ENCODE measurements at places on chromosomes 6 and 20.

DNA sequence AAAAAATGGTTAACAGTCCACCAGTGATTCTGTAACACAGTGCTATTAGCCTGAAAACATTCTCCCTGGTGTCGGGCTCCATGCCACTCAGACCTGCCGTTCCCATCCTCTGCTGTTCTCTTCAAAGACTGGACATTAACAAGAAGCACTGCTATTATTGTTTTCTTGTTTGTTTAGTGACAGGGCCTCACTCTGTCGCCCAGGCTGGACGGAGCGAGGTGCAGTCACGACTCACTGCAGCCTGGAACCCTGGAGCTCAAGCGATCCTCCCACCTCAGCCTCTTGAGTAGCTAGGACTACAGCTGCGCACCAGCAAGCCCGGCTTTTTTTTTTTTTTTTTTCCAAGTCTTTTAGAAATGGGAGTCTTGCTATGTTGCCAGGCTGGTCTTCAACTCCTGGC, 9.6 kb downstream of the RMND1 start:
- no peak for DNase-seq

- DNase-seq, result no peak
Observed at GRCh38 chr6:140478631-140479030, 1104.2 kb upstream of the CITED2 start.

DNA sequence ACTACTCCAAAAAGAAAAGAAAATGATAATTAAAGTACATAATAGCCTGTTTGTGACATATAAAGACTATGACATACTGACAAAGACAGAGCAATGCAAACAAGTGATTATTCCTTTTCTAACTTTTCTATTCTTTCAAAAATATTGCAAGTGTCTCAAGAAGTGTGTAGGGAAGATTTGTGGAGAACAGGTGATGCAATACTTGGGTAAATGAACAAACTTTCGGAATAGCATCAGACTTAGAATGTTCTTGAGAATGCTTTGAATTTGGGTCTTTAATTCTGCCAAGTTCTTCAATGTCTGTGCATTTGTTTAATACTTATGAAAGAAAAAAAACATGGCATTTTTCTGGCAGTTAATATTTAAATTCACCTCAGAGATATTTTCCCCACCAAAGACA, 40.0 kb upstream of the TRDN start:
- no peak for DNase-seq

- DNase-seq, result no peak
Observed at GRCh38 chr6:10248378-10248843, 166.5 kb downstream of the TFAP2A start.

- DNase-seq, result no peak
Observed at GRCh38 chr6:10384610-10385523, 30.0 kb downstream of the TFAP2A start.

DNA sequence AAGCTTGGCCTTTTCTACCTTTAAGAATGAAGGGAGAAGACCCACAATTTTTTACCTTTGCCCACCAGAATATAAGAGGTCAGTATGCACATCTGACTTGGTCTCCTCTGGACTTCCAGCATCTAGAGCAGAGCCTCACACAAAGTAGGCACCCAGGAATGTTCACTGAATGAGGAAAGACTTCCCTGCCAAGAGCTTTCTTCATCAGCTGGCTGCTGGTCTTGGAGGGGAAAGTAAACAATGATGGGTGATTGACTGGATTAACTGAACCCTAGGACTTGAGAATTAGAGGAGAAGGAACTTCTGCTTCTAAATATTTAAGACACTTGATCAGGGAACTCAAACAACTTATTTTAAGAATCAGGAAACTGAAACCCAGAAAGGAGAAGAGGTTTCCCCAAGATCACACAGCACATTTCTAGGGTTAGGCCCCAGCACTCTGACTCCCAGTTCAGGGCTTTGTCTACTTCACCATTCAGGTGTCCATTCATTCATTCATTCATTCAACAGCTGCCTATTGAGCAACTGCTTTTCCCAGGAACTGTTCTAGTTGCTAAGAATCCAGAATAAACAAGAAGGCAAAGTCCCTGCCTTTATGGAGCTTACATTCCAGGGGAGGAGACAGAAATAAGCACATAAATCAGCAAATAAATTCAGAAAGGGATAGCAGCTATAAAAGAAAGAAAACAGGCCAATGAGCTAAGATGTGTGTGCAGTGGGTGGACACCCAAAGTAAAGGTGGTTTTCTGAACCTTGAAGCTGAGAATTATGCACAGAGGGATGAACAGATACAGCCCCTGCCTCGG, 216.9 kb upstream of the LRFN2 start:
- no peak for DNase-seq

- no peak for DNase-seq
Observed at GRCh38 chr6:89615882-89616281, 22.7 kb downstream of the LYRM2 start.

DNA sequence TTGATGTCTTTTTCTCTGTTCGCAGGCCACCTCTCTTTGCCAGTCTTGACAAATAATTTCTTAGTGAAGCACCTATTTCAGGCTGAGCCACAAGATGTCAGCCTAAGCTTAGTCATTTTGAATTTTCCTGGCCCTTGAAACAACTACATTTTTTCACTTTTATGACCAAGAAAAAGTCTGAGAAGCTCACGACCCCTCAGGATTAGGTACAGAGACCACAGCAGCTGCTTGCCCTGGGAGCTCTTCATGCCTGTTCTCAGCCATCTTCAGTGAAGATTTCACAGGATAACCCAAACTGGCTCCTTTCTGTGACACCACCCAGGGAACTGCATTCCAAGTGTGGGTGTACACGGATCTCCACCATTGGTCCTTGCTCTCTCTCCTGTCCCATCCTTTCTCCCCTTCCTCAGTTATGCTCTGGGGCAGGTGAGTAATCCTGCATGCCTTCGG, 38.4 kb upstream of the SPTLC3 start:
- no peak for DNase-seq
